Astrocyte (in vitro differentiated cells and primary cell): ENCODE measurements at places on chromosomes 4 and X.
A peak's percentile ranks its signal among the peaks of the same experiment; 100 is the strongest.

DNA sequence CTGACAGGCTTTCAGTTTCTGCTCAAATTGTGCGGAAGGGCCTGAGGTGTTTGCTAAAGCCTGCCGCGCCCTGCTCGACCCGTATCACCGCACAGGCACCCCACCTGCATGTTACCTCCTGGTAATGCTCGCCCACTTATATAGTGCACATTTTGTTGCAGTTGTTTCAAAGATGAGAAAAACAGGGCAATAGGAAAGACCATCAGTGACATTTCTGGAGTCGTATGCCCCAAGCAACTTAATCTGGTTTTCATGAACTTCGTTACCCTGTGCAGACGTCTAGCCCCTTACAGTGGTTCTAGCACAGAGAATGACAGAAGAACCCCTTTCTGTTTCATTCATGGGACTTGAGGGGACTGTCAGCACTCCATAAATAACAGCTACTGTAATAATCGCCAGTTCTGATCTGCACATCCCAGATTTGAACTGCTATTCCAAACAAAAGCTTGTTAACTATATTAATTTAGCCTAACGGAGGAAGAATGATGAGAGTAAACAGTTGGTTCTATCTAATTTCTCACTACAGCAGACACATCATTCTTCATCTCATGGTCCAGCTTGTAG, 940 bp upstream of the DCTD start:
- DNase-seq = no peak

- DNase-seq = peak; percentile 94
These were observed 87.0 kb downstream of the AFAP1 start for GRCh38 chr4:7852568-7853185.

GRCh38 chr4:155403886-155404285, 27.1 kb upstream of the MAP9 start:
- peak; percentile 39 for DNase-seq

DNA sequence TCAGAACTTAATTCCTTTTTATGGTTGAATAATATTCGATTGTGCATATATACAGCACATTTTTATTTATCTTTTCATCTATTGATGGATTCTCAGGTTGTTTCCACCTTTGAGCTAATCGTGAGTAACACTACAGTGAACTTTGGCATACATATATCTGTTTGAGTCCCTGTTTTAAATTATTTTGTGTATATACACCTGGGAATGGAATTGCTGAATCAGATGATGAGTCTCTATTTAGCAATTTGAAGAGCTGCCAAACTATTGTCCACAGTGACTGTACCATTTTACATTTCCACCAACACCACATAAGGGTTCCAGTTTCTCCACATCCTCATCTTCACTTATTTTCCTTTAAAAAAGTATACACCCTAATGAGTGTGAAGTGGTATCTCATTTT, 166.2 kb upstream of the FGF13 start:
- peak; percentile 33 for DNase-seq

GRCh38 chrX:9108054-9108453, 74.1 kb upstream of the FAM9B start:
- DNase-seq = peak; percentile 11

DNA sequence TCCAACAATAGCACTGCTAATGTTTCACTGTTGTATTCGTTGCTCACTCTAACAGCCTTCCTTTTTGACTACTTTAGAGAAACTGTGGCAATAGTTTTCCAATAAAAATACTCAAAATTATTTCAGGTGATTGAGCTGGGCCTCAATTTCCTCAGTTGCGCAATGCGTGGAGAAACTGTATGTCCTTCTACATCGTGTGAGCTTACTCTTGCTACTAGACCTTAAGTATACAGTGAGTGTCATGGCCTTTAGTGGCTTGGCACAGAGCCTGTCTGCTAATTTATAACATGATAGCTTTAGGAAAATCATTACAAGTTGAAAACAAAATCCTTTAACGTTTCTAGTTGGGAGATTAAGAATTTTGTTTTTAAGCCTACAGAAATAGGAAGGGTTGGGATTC, 114.5 kb downstream of the COL4A6 start:
- DNase-seq = no peak
